ENCODE measurements at places on chromosomes 16 and 17.

- ATAC-seq: no peak
Observed at GRCh38 chr16:85514598-85515318, 98.4 kb upstream of the GSE1 start.

DNA sequence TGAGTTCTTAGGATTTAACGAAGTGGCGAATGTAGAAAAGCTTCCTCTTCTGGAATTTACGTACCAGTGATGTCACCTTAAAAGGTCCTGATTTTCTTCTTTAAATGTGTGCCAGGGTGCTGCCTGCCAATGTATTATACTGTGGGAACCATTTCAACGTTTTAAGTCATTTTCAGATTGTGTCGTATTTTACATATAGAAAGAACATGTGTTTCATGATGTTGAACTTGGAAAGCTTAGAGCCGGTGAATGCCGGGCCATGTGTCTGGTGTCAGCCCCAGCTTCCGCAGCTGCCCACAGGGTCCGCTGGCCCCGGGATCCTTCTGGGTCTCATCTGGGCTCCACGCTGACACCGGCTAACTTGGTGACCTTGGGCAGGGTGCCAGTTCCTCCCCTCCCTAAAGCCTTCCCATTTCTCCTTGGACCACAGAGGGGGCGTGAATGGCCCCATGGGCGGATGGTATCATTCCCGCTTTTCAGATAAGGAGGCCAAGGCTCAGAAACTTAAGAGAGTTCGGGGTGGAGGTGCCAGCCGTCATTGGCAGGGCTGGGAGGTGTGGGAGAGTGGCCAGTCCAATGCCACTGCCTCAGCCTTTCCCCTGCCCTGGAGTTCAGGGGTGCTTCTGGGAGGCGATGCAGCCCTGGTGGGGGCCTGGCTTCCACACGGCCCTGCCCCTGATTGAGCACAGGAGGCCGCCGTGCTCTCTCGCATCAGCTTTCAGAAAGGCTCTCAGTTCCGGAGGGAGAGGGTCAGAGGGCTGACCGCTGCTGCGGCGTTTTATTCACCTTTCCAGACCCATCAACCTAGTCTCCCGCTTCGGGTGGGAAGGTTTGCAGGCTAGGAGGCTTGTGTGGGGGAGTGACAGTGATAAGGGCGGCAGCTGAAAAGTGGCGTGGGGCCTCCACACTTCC, 68.8 kb upstream of the CIBAR2 start:
- ATAC-seq: no peak

DNA sequence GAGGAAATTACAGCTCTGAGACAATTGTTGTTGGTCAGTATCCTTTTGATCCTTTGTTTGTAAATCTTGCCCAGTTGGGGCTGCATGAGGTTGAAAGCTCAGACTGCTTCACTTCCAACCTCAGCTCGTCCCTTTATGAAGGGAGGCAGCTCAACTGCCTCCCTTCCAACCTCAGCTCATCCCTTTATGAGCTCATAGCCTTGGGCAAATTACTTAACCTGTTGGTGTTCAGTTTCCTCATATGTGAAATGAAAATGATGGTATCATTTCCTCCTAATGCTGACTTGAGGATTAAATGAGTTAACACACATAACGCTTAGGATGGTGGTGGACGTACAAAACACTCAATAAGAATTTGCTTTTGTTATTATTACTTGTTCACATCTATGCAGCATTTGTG, 265.1 kb downstream of the CDH13 start:
- ATAC-seq: no peak

DNA sequence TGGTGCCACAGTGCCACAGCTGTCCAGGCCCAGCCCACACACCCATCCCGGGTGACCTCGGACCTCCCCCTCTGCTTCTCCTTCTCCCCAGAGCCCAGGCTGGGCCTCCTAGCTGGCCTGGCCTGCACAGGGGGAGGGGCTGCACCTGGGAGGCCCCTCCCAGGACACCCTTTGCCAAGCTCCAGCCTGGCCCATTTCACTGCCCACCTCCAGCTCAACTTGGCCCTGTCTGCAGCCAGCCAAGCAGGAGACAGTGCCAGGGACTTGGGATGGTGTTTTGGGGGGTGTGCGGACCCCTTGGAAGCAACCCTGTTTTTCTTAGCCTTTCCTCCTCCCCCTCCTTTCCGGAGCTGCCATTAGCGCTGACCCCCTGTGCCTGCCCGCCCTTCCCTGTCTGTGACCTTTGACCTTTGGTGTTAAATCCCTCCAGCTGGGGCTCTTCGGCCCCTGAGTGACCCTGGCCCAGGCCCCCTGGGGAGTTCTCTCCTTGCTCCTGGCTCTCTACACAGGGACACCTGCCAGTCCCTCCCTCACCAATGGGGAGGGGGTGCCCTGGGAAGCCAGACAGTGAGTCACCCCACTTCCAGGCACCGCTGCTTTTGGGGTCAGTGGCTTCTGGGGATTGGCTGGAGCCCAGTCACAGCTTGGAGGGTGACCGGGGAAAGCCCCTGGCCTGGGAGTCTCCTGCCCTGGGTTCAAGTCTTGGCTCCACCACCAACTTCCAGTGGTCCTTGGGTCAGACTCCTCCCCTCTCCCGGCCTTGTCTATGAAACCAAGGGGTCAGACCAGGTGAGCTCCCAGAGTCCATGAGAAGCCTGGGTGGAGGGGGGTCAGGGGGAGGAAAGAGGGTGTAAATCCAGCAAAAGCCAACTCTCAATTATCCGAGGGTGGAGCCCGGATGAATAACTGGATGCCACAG, 1.9 kb downstream of the GLIS2 start:
- no peak for ATAC-seq

DNA sequence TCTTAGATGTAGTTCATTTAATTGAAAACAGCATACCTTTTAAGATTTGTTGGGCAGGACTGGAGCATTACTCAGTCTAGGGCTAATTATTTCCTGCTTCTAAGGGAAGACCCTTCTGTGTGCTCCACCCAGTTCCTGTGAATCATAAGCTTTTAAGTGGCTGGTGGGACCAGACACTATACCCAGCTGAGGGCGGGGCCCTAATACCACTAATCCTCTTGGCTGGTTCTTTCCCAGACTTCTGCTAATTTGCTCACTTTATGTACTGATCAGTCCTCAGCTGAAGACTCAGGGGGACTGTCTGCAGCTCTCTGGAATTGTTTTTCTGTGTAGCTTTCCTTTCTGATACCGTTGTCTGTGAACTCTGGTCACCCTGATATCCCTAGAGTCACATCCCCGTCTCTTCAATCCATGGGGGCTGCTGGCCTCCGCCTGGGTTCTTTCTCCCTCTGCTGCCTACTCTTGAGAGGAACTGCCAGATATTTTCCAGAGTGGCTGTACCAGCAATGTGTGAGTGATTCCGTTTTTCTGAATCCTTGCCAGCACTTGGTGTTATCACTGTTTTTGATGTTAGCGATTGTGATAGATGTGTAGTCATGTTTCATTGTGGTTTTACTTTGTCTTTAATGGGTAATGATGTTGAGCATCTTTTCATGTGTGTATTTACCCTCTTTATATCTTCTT, 35.1 kb downstream of the MFSD11 start:
- ATAC-seq: no peak

DNA sequence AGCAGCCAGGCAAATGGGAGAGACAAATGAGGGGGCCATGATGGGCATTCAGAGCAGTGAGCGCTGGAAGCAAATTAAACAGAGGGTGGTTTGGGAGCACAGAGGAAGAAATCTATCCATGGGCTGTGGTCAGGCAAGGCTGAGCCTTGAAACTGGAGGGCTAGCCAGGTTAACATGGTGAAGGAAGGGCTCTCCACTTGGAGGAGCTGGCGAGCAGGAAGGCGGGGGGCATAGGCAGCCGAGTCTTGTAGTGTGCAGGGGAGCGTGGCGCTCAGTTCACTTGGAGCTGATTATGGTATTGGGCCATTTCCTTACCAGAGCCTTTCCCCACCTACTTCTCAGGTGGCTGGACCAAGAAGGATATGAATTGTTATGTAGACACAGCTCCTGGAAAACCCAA, 189.7 kb downstream of the SNX29 start:
- ATAC-seq: no peak

GRCh38 chr17:40548982-40549685, 16.1 kb downstream of the CCR7 start:
- ATAC-seq: no peak

- ATAC-seq: no peak
Observed at GRCh38 chr17:61294777-61295176, 104.9 kb upstream of the TBX2 start.

GRCh38 chr16:342455-343213, 9.9 kb downstream of the AXIN1 start:
- no peak for ATAC-seq

GRCh38 chr16:85659805-85660511, 28.8 kb downstream of the GINS2 start:
- ATAC-seq: peak; percentile 80

GRCh38 chr16:54048586-54049495, 237.7 kb downstream of the IRX3 start:
- no peak for ATAC-seq

DNA sequence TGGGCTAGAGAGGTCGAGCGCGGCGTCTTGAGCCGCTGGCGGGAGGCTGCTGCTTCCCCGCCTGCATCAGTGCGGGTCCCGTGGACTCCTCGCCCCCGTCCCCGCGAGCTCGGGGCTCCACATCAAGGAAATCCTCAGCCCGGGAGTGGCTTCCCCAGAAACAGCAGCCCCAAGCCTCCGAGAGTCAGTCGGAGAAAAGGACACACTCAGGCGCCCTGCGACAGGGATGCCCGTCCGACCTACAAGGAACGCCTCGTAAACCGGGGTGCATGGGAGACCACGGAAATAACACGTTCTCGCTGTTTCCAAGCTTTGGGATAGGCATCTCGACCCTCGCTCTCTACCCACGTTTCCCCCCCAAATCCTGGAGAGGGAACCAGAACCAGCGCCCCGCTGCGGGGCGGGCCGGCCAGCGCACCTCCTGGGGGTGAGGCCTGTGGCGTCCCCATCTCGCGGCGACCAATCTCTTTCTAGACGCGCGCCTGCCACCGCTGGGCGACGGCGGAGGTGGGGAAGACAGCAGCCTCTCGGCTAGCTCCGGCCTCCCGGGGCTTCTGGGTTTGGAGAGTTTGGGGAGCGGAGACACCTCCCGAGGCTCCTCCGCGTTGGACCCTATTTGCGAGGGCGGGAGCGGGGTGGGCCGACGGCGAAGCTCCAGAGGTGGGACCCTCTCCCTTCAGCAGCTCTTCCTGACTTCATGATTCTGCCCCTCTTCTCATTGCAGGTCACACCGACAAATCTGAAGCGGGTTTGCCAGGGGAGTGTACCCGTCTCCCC, 759 bp upstream of the TP53I13 start:
- ATAC-seq: peak; percentile 79

GRCh38 chr16:74739275-74739674, 35.3 kb downstream of the FA2H start:
- no peak for ATAC-seq

All from stimulated activated memory B cell treated with anti-CD40 and anti-IgM and Interleukin-4, amounts not matched to agents 10 μg/mL and 1 μg/mL and 100 μg/mL, for 72 hours (primary cell).